ENCODE measurements at places on chromosomes 5 and 9.

- no peak for DNase-seq
Measured at GRCh38 chr9:5395428-5395827, 42.3 kb downstream of the PLGRKT start.

DNA sequence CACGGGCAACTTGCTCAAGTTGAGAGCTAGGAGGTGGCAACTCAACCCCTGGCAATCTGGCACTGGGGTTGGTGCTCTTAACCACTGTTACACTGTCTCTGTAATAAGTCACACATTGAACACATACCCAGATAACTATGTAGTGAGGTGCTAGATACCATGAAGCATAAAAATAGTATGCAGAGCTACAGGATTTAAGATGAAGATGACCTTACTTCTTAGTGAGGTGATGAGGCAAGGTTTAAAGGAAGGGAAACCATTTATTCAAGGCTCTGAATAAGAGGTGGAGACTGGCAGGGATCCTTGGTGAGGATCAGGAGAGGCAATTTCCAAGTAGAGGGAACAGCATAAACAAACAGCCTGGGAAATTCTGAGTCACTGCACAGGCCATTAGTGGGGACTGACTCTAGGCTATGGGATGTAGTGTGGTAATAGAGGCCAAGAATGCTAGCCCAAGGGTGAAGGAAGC is 67.6 kb upstream of the NR3C1 start:
- DNase-seq: no peak

GRCh38 chr5:139566611-139567010 is 5.5 kb downstream of the UBE2D2 start:
- no peak for DNase-seq

- DNase-seq: no peak
Measured at GRCh38 chr9:134355561-134356279, 29.5 kb downstream of the RXRA start.

DNA sequence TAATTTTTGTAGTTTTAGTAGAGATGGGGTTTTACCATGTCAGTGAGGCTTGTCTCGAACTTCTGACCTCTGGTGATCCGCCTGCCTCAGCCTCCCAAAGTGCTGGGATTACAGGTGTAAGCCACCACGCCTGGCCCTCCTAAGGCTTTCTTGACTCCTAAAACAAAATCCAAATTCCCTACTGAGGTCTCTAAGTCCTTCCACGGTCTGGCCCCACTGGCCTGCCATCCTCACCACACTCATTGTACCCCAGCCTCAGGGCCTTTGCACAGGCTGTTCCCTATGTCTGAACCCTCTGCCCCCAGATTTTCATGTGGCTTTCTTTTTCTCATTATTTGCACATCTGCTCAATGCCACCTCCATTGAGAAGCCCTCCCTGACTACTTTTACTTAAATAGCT is 34.7 kb upstream of the MVB12B start:
- DNase-seq: no peak

DNA sequence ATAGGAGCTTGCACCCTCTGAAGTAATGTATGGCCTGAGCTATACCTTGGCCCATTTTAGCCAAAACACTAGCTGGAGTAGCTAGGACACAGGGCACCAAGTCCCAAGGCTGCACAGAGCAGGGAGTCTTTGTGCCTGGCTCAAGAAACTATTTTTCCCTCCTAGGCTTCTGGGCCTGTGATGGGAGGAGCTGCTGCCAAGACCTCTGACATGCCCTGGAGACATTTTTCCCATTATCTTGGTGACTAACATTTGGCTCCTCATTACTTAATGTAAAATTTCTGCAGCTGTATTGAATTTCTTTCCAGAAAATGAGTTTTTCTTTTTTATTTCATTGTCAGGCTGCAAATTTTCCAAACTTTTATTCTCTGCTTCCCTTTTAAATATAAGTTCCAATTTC is 1099.2 kb downstream of the CDH18 start:
- DNase-seq: no peak

GRCh38 chr9:134438195-134438788 is 112.0 kb downstream of the RXRA start:
- DNase-seq: no peak

GRCh38 chr9:105633411-105633810 is 28.8 kb upstream of the TAL2 start:
- DNase-seq: no peak

DNA sequence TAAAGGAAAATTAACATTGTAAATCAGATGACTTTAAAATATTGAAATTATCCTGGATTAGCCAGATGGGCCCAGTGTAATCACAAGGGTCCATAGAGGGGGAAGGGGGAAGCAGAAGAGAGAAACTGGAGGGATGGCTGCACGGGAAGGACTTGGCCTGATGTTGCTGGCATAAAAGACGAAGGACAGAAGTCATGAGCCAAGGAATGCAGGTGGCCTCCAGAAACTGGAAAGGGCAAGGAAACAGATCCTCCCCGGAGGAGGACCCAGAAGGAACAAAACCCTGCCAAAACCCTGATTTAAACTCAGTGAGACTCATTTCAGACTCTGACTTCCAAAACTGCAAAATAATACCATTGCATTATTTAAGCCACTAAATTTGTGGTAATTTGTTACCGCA is 100.2 kb downstream of the ADAMTS2 start:
- DNase-seq: no peak

- no peak for DNase-seq
Measured at GRCh38 chr9:98092613-98092931, 26.4 kb downstream of the TRIM14 start.

DNA sequence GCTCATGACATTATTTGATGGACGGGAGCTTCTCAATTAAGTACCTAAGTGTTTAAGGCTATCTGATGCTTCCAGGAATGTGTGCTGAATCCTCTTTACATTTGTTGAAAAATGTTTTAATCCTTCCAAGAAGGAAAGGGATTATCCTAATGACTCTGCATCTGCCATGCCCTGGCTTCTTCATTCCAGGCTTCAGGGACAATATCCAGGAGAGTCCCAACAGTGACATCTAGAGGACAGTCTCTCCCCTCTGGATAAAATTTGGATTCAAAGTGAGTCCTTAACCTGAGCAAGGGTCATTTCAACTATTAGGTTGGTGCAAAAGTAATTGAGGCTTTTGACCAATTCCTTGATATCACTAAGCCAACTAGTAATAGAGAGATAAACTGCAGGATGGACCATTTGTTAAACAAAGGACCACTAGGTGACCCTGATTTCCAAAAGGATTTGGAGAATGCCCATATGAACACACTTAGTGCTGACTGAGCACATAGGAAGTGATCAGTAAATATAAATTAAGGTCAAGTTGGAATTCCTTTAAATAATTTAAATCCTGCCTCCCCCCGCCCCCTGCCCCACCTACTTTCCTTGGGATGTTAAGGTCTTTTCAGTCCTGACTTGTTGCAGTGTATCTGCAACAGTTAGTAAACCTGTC is 19.1 kb downstream of the TNFSF8 start:
- DNase-seq: no peak

GRCh38 chr9:122991370-122991830 is 42.1 kb upstream of the GPR21 start:
- DNase-seq: peak; percentile 5

DNA sequence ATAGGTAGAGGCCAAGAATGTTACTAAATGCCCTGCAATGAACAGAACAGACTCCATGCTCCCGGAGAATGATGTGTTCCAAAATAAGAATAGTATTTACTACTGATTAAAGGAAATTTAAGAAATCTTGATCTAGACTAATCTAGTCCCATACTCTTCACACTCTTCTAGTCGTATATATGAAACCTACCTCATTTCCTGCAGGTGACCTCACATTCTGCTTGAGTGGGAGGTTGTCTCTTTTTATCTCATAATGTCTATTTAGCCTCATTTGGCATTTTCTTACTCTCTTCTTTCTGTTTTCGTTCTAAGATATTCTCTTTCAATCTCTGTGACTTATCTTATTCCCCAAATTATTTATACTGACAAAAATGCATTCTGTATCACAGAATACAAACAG is 9.2 kb upstream of the SHOC1 start:
- no peak for DNase-seq

GRCh38 chr5:136166909-136167308 is 26.1 kb downstream of the SMIM32 start:
- DNase-seq: no peak

DNA sequence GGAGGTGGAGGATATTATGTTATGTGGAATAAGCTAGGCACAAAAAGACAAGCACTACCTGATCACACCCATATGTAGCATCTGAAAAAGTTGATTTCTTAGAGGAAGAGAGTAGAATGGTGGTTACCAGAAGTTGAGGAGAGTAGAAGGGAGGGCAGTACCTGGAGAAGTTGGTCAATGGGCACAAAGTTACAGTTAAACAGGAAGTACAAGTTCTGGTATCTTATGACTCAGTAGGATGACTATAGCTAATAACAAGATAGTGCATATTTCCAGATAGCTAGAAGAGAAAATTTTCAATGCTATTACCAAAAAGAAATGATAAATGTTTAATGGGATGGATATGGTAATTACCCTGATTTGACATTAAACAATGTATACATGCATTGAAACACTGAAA is 686.7 kb downstream of the ISL1 start:
- DNase-seq: no peak

- no peak for DNase-seq
Measured at GRCh38 chr5:96648023-96648422, 14.2 kb upstream of the CAST start.

GRCh38 chr5:68545636-68546295 is 330.2 kb downstream of the PIK3R1 start:
- no peak for DNase-seq

DNA sequence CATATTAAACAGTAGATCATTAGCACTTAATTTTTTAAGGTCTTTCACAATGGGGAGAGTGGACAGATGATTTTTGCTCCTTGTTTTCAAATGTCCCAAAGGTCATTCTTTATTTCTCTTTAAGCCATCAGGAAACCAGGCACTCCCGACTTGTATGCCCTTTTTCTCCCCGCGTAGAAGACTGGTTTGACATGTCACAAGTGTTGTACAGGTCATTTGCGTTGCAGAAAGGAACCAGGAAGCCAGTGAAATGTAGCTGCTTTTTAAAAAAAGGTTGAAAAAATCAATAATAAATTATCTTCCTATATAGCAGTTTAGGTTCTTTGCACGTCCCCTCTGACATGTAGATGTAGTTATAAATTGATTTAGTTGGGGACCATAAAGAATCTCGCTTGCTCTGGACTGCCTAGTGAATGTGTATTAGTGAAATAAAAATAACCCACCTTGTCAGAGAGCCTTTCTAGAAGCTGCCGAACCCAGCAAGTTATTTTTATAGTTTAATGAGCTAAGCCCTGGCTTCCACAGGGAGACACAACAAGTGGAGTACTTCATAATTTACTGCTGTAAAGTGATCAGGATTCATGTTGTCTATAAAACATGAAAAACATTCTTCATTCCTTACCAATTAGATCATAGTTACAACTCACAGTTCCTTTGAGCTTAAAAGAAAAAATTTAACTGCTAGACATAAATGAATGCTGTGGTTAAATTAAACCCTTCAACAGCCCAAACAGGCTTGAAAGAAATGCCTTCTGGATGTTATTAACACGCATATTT is 404.6 kb downstream of the CSNK1G3 start:
- no peak for DNase-seq

DNA sequence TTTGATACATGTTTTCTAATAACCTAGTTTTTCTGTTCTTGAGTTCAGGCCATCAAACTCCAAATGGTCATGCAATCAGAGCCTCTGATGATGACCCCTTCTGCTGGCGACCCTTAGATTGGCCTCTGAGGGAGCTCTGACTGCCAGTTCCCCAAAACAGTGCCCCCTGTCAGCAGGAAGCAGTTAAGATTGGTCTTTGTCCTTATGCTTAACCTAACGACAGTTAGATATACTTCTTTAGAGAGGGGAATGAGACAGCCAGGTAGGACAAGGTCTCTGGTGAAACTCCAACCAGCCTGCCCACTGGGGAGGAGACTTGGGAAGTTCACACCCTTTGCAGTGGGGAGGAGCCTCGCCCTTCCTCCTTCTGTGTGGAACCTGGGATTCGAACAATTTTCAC is 390.4 kb upstream of the KIF2A start:
- no peak for DNase-seq

DNA sequence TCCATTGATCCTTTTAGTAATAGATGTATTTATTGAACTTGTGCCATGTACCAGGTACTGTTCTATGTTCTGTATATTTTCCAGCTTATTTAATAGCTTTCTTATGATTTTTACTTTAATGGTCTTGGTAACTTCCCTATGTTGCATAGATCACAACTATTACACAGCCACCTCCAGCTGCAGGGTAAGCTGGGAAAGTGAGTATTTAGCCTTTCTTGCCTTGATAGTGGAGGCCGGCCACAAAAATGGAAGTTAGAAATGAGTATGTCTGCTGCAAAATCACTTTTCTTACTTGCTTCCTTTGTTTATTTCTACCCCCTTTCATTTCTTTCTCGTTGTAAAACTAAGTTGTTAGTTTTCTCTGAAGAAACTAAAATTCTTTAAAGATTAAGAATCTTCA is 43.1 kb upstream of the ANKDD1B start:
- no peak for DNase-seq

GRCh38 chr9:33234511-33235467 is 5.2 kb upstream of the SPINK4 start:
- DNase-seq: no peak

- DNase-seq: no peak
Measured at GRCh38 chr9:125442452-125442851, 180.8 kb downstream of the GAPVD1 start.

DNA sequence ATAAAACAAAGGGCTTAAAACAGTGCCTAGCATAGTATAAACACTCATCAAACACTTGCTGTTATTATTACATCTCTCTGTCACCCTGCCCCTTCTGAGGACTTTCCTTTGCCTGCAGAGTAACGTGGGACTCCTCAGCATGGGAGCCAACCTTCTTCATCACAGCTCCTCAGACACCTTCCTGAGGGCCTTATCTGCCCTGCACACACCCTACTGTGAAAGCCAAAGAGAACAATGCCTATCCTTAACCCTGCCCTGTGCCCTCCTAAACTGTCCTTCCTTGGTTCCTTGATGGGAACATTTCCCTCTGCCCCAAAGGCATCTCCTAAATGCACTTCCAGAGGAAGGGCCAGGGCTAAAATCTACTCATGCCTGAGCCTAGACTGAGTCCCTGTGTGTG is 20.6 kb upstream of the HAND1 start:
- DNase-seq: no peak

GRCh38 chr5:170312666-170313065 is 15.1 kb upstream of the LCP2 start:
- DNase-seq: no peak
